Foreskin keratinocyte (primary cell): ENCODE measurements at places on chromosomes 7 and 10. TPM values are rescaled to one million over a fixed set of nuclear protein-coding genes. Genes with fewer than 3 reads are reported as not detected.

Gene BEND7
- 0.99 and 3.0 TPM in 2 replicates for total RNA-seq

Gene RET
- total RNA-seq, result 1.2 and 1.3 TPM in 2 replicates

Gene UNCX
- total RNA-seq, result not detected in 2 replicates

Gene HECTD2
- total RNA-seq, result 2.6 and 2.8 TPM in 2 replicates

Gene ERLIN1
- total RNA-seq, result 42.7 and 49.7 TPM in 2 replicates

Gene TMEM176B
- not detected in 2 replicates for total RNA-seq

Gene SLC29A4
- total RNA-seq, result 0.46 and 1.0 TPM in 2 replicates

Gene TFEC
- total RNA-seq, result not detected in 2 replicates

Gene TSPAN13
- total RNA-seq, result 22.5 and 35.7 TPM in 2 replicates

Gene HECW1
- not detected in 2 replicates for total RNA-seq

Gene CPA2
- 0.17 and 0.32 TPM in 2 replicates for total RNA-seq
